ENCODE measurements at places on chromosomes 1 and 21.

DNA sequence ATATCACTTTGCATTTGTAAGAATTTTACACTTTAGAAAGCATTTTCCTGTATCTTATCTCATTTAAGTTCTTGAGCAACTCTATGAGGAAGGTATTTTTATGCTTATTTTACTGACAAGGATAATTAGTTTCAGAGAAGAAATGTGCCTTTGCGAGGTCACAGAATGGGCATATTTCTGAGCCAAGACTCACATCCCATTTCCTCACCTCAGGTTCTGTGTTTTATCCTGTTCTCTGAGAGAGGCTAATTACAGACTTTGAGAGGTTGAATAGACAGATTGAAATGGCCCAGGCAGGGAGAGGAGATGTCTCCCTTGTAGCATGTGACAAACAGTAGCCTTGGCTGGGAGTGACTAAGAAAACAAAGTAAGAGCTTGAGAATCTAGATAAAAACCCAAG is 39.1 kb upstream of the ZC3H11B start:
- DNase-seq = no peak

DNA sequence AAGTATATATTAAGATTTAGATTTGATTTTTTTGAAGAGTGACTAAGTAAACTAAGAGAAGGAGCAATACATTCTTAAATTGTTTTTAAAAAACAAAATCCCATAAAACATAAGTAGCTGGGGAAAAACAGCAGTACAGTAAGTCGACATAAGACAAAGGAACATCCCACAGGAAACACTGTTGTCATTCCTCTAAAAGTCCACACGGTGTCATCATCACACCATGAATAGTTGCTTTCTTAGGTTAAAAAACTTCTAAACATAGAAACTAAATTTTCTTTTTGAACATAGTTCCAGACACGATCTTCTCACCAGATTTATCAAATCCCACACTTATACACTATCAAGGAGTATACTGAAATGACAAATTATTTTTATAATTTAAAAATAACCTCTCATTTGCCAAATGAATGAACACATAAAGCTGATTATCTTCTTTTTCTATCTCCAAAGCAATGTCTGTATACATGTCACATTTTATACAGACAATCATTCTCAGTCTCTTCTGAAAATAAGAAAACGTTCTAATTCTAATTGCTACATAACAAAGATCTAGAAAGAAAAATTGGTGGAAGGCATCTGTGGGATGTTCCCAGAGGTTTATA is 15.8 kb downstream of the ODF2L start:
- peak; percentile 18 for DNase-seq

DNA sequence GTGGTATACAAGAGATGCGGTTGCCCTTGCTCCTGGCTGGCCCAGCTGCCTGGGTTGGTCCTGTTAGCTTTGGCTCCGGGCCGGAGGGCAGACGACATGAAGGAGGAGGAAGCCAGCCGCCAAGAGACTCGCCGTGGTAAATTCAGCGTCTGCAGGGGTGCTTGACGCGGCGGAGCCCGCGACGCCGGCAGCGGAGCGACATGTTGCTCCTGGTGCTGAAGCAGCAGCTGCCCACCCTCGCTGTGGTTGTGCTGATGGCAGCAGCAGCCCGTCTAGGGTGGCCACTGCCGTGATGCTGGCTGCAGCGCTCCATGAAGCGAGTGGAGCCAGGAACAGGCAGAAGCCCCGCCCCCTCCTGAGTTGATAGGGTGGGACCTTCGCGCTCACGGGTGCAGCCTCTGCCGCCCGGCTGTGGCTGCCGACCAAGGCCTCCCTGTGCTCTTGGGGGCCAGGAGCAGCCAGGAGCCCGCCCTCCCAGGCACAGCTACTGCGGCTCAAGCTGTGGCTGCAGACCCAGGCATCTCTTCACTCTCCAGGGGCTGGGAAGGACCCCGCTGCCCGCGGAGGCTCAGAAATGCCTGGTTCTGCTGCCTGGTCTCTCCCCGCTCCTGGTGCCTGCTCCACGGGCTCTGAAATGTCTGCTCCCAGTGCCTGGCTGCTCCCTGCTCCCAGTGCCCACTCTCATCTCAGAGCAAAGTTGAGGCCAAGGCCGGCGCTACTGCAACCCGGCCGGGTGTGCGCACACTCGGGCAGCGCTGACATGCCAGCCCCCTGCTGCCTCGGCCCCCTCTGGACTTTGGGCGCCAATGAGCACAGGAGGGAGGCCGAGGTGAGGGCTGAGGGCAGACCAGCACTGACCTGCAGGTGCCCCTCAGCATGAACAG is 4.4 kb upstream of the ZNF692 start:
- DNase-seq = peak; percentile 88

GRCh38 chr1:177981200-177981599 is 11.3 kb upstream of the SEC16B start:
- DNase-seq = no peak
